ENCODE measurements at places on chromosomes 1 and 21.

- no peak for DNase-seq
These were observed 439.4 kb downstream of the PTPRU start for GRCh38 chr1:29675481-29676263.

DNA sequence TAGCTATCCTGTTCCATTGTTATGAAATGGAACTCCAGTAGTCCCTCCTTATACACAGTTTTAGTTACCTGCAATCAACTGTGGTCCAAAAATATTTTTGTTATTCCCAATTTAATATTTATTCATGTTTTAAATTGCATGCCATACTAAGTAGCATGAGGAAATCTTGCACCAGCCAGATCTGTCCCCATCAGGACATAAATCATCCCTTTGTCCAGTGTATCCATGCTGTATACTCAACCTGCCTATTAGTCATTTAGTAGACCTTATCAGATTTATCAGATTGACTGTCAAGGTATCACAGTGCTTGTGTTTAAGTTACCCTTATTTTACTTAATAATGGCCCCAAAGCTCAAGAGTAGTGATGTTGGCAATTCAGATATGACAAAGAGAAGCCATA is 207.9 kb upstream of the DMRTA2 start:
- DNase-seq: no peak

GRCh38 chr1:240029418-240029817 is 62.3 kb upstream of the FMN2 start:
- no peak for DNase-seq

DNA sequence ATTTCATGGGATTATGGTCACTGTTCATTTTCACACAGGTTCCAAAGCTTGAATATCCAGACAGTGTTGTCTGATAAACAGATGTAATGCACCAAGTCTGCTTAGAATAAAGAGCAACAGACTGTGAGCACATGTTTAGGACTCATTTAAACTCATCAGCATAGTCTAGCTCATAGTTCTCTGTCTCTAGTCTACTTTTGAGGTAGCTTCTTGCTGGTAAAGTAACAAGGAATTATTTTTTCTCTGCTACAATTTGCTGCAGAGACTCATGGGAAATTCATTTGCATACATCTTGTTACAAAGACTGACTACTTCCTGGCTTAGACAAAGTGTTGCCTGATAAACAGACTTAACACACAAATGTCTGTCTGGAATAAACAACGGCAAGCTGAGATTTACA is 187.2 kb downstream of the NFIA start:
- no peak for DNase-seq

DNA sequence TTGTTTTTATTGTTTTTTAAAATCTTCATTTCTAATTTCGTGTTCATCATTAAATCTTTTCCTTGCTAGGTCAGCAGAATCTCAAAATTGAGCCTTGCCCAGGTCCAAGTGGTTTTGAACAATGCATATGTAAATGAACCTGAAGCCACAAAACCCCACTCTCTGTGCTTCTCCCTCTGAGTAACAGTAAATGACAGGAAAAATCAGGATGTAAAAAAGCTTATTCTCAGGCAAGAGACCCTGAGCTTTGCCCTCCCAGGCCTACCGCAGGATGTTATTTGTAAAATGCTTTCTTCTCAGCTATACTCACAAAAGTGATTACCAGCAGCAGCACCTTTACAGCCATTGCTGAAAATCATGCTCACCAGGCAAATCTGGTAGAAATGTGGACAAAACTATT is 47.6 kb downstream of the TYW3 start:
- DNase-seq: no peak

DNA sequence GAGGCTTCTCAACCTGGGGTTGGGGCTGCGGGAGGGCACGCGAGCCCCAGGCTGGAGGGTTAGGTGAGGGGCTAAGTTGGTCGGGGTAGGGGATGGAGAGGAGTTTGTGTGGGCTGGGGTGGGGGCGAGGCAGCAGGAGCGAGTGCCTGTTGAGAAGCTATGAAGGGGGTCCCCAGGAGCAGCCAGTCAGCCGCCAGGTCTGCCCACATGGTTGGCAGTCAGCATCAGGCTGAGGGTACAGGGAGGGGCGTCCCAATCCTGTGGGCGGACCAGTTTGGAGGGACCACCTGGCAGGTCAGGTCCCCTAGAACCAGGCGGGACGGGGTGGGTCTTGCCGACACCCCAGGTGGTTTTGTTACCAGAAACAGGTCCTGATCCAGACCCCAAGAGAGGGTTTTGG is 400 bp upstream of the TRIM17 start:
- no peak for DNase-seq

- no peak for DNase-seq
These were observed 13.9 kb upstream of the S100A7 start for GRCh38 chr1:153474347-153474746.

DNA sequence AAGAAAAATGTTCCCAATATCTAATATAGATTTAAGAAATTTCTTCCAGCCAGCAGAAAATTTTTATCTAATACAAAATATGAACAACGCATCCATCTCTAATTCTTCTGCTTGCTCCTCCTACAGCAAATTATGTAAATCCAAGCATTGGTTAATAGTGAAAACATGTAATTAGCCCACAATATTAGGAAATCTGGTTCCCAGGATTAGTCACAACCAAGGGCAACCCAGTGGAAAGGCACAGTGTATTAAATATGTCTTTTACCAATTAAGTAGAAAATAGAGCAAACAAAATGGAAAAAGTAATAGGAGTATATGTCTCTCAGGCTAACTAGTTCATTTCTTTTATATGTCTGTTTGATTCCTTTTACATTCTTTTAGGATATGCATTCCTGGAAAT is 59.4 kb upstream of the IFI44L start:
- DNase-seq: no peak

DNA sequence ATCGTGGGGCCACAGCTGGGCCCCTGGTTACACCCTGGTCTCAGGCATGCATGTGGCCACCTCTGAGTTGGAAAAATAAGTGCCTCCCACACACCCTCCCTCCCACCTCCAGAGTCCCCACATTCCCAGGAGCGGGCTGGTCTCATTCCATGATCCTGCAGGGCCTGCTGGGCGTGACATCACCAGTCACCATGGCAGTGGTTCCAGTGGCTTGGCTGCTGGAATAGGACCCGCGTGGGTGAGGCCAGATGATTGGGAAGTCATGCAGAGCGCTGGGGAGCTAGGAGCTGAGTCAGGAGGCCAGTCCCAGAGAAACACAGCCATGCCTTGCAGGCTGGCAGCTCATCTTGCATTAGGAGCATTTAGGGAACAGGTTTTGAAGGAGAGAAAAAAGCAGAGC is 125.4 kb upstream of the TMEM51 start:
- no peak for DNase-seq

DNA sequence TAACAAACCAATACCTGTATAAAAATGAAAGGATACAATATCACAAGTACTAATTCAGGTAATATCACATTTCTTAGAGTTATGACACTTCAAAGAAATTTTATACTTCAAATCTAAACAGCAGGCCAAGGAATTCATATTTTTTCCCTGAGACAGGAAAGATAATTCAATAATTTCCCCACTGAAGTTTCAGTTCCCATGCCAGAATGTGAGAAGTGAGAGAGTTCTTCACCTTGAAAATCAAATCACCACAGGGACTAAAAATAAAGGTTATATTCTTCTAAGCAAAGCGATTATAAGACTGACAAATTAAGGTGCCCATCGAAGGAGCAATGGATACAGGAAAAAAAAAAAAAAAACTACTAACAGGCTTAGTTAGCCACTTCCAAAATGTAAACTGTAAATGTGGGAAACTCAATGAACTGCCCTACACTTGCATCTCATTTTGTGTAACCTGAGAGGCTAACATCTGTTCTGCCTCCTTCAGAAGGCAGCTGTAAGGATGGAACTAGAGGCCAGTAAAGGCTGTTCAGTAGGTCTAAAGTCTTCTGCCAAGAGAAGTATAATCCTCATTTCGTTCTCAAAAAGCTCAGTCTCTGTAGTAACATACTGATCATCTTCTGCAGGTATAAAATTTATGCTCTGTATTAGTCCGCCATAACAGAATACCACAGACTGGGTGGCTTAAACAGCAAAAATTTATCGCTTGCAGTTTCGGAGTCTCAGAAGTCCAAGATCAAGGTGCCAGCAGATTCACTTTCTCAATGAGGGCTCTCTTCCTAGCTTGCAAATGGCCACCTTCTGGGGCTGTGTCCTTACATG is 127.8 kb downstream of the RERE start:
- DNase-seq: no peak

DNA sequence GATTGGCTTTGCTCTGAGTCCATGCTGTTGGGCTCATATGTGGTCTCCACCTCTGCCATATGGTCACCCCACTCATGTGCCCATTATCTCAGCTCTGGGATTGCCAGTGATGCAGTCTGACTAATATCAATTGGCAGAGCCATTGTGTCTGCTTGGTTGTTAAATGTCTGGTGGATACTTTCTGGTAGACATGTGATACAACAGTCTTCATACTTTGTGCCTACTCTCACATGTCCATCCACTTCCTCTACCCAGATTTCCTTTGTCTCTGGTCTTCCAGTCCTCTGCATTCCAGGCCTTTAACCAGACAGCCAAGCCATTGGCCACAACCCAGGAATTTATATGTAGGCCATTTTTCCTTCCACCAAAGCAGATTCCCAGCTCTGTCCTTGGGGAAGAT is 30.8 kb upstream of the DIPK1A start:
- DNase-seq: no peak

GRCh38 chr1:182122913-182123260 is 61.4 kb upstream of the ZNF648 start:
- no peak for DNase-seq

All from stimulated activated CD4-positive, alpha-beta T cell treated with anti-CD3 and anti-CD28 coated beads, TNF-alpha, amount 100 ng/mL, for 1 hour (primary cell).